Activated naive CD4-positive, alpha-beta T cell (primary cell): ENCODE measurements at places on chromosomes 7 and 10.

DNA sequence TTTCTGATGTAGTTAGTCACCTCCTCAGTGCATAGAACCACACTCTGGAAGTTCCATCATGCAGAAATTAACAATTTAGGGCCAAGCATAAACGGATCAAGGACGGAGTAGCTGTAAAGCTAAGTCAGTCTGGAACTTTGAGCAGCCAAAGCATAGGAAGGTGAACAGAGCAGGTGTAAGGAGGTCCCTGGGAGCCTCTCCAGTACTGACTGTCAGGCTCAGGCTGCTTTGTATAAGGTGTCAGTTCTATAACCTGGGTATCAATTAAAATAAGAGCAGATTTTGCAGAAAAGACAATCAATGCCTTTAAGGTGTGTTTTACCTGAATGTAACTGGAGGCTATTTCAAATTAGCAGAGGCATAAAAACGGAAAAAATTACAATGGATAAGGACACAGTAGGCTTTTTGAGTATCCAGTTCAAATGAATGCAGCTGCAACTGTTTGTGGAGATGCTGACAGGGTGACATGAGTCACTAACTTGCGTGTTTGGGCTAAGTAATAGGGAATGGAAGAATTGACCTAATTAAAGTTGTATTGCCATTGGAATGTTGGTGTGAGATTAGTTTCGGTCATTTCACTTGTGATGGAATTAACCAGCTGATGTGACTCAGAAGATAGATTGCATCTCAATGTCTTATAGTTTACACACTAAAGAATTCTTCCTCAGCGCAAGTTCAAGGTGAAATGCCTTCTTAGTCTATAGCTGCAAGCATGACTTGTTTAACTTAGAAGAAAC, 417.9 kb upstream of the CNTNAP2 start:
- no peak for DNase-seq

DNA sequence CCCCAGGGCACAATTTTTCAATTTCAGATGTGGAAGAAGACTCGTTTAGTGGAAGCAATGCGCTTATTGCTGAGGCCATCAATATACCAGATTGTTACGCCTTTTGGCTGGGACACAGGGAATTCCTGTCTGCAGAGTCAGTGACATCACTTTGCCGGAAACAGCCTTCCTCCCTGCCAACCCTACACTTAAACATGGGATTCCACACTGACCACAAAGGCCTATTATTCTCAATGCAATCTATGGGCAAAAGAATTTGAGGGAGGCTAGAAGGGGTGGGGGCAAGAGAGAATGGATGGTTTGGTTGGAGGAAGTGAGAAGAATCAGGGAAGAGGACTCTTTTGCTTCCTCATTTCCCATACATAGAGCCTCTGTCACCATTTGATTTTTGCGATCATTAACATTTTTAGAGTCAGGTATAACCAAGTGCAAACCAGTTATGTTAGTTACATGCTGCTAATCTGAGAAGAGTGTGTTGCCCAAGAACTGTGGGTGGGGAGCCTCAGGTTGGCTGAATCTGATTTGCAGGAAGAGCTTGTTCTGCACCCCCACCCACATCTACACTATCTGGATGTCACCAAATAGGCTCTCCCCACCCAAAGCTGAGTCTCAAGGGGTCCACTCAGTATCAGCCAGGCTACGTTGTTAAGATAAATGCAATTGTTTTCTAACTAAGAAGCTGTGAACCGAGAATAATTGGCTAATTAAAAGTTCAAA, 58.2 kb downstream of the ENTPD1 start:
- DNase-seq = no peak

DNA sequence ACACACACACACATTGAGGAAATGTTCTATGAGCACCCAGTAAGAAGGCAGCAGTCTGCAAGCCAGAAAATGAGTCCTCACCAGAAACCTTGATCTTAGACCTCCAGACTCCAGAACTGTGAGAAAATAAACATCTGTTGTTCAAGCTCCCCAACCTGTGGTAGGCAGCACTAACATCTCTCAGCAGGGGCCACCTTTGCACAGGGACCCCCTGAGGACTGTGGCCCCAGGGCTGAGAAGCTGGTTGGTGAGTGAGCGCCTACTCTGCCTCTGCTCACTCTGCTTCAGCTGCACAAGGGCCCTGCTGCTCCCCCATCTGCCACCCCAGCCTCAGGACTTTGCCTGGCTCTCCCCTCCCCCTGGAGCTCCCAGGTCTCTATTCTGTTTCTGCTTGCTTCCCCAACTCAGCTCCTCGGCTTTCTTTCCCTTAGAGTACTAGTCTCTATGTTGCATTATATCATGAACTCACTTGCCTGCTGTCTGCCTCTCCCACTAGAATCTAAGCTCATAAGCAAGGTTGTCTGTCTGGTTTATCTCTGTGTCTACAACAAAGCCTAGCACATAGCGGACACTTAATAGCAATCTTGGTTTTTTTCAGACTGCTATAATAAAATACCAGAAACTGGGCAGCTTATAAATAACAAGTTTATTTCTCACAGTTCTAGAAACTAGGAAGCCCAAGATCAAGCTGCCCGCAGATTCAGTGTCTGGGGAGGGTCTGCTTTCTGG, 40.4 kb upstream of the PRLHR start:
- DNase-seq = no peak

DNA sequence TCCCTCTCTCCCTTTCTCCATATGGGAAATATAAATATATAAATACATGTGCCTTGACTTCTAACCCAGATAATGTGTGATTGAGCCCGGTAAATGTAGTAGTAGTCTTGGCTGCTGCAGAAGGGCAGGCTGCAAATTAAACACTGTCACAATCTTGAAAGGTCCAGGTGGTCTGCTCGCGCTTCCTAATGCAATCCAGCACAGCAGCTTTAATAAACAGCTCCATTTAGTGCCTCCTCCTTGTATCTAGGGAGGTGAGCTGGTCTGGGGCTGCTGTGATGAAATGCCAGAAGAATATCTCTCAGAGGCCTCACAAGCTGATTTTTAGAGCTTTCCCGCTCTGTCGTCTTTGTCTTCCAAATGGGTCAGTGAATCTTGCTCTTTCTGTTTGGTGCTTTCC, 782 bp downstream of the POU6F2 start:
- DNase-seq = no peak

GRCh38 chr10:99658622-99659030, 683 bp upstream of the ENTPD7 start:
- peak; percentile 5 for DNase-seq

DNA sequence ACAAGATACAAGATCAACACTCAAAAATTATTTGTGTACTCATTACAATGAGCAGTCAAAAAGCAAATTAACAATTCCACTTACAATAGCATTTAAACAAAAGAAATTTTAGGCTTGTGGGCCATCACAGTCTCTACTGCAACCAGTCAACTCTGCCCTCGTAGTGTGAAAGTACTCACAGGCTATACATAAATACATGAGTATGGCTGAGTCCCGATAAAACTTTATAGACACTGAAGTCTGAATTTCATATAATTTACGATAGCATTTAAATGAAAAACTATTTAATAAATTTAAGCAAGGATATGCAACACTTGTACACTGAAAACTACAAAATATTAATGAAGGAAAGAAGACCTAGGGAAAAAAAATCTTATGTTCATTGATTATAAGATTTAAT, 90.1 kb downstream of the ZNF33B start:
- DNase-seq = no peak

GRCh38 chr7:47510192-47510591, 71.7 kb downstream of the TNS3 start:
- DNase-seq = no peak

DNA sequence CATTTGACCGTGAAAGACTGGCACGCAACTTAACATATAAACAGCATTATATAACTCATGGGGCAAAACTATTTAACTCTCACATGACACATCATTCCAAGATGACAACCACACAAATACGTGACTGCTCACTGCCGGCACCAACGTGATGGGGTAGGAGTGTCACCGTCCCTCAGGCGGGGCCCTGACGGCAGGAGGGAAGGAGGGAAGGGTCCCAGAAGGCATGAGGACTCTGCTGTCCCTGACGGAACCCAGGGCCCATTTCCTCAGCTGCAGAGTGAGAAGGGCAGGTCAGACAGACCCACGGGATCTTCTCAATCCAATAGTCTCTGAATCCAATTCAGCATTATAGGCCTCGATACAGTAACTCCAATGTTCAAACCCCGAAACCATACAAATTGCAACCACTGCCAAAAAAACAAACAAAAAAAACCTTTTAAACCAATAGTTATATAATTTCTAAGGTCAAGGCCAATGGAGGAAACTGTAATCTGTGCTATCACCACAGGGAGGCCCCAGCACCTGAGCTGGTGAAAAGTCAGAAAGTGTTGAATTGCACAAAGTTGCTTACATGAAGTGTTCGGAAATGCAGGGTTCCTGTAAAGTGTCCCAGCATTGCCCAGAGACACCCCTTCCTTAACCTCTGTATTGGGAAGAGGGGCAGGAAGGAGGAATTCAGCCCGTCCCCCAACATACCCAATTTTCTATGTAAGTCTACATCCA, 137.4 kb downstream of the TNS3 start:
- DNase-seq = no peak

- no peak for DNase-seq
Observed at GRCh38 chr7:149172534-149172920, 22.8 kb upstream of the ZNF282 start.

DNA sequence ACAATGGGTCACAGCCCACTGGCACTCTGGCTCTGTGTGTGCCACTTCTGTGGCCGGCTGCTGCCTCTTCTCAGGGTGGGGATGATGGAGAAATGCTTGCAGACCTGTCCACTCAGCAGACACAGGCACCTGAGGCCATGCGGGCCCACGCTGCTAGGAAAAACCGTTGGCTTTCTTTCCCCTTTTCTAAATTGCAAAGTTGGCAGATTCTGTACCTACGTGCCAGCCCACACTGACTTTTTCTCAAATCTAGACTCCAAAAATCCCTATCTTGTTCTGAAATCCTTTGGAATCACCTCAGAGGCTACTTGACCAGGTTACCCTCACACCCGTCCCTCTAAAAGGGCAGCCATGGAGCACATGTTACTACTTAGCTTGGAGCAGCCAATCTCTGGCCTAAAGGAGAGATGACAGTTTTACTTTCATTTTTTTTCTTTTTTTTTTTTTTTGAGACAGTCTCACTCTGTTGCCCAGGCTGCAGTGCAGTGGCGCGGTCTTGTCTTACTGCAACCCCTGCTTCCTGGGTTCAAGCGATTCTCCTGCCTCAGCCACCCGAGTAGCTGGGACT, 99.4 kb downstream of the RNF216 start:
- no peak for DNase-seq

GRCh38 chr7:85287106-85287825, 100.4 kb upstream of the SEMA3D start:
- no peak for DNase-seq

DNA sequence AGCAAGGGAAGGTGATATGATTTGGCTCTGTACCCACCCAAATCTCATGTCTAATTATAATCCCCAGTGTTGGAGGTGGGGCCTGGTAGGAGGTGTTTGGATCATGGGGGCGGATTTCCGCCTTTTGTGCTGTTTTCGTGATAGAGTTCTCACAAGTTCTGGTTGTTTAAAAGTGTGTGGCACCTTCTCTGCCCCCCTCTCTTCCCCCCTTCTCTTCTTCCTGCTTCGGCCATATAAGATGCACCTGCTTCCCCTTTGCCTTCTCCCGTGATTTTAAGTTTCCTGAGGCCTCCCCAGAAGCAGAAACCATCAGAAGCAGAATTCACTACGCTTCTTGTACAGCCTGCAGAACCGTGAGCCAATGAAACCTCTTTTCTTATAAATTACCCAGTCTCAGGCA, 21.1 kb downstream of the BTRC start:
- no peak for DNase-seq

DNA sequence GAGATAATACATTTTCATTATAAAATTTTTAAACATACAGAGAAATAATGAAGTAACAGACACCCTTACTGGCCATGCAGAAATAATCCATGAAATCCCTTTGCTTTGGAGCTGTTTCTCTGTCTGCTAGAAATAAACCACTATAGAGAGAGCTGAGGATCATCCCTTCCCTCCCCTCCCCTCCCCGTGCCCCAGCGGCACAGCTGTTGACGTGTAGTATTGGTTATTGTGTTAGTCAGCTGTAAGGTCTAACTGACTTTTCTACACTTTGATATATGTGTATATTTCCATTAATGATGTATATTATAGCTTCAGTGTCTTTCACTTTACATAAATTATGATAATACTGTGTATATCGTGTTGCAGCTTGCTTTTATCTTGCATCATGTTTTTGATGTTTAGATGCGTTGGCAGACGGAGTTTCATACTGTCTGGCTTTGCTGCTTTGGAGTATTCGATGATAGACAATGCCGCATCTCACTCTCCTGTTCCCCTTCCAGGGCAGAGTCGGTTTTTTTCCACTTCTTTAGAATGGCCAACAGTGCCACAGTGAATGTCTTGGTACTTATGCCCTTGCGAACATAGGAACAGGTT, 27.4 kb upstream of the GRID1 start:
- DNase-seq = no peak

DNA sequence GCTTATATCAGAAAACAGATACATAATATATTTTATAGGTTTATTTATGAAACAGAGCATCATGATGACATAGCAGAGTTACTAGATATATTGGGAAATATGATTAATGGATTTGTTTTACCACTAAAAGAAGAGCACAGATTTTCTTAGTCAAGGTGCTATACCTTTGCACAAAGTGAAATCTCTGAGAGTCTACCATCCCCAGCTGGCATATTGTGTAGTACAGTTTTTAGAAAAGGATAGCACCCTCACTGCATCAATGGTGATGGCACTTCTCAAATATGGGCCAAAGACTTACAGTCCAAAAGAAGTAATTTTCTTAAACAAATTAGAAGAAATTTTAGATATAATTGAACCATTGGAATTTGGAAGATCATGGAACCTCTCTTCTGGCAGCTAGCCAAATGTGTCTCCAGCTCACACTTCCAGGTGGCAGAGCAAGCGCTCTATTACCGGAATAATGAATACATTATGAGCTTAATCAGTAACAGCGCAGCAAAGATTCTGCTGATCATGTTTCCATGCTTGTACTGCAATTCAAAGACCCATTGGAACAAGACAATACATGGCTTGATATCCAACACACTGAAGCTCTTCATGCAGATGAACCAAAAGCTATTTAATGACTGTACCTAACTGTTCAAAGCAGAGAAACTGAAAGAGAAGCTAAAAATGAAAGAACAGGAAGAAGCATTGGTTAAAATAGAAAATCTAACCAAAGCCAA, 21.9 kb upstream of the CREB3L2 start:
- no peak for DNase-seq

- no peak for DNase-seq
Observed at GRCh38 chr10:86653379-86653778, 968 bp upstream of the OPN4 start.

- no peak for DNase-seq
Observed at GRCh38 chr7:13448243-13448642, 541.2 kb downstream of the ETV1 start.

GRCh38 chr10:99161165-99161564, 74.5 kb downstream of the HPSE2 start:
- no peak for DNase-seq

GRCh38 chr7:51321961-51322515, 5.4 kb upstream of the COBL start:
- DNase-seq = no peak

- DNase-seq = no peak
Observed at GRCh38 chr10:11775412-11775811, 33.2 kb downstream of the ECHDC3 start.

GRCh38 chr7:131034166-131034881, 293.4 kb upstream of the MKLN1 start:
- no peak for DNase-seq

- DNase-seq = no peak
Observed at GRCh38 chr7:38673795-38674194, 42.6 kb upstream of the AMPH start.
